NCI-H82 (cell line): ENCODE measurements at places on chromosomes 2 and 18.

DNA sequence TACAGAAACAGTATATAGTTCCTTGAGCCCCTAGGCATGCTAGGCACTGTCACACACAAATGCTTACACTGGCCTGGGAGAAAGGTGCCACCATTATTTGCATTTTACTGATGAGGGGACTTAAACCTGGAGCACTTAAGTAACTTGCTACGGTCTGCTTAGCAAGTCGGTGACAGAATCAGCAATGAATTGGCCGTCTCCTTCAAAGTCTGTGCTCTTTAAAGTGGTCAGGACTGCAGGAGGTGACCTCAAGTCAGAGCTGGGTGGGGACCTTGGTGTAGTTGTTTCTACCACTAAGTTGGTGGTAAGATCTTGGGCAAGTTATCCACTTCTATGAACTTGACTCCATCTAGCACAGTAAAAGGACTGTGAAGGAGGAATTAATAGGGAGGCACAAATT lies 34.8 kb downstream of the PTPRM start:
- no peak for DNase-seq

- DNase-seq: no peak
Observed at GRCh38 chr18:63299837-63300745, 19.5 kb downstream of the BCL2 start.

- DNase-seq: peak; percentile 94
Observed at GRCh38 chr2:191478799-191479679, 198.9 kb upstream of the NABP1 start.

- no peak for DNase-seq
Observed at GRCh38 chr2:230875347-230876315, 10.9 kb downstream of the ITM2C start.

- no peak for DNase-seq
Observed at GRCh38 chr2:179692043-179692442, 169.4 kb downstream of the ZNF385B start.

GRCh38 chr18:38198526-38198925 lies 632.9 kb upstream of the CELF4 start:
- no peak for DNase-seq

- peak; percentile 77 for DNase-seq
Observed at GRCh38 chr2:102241616-102242305, 54.9 kb downstream of the IL1RL2 start.

GRCh38 chr2:105099153-105099552 lies 61.3 kb downstream of the MRPS9 start:
- no peak for DNase-seq

DNA sequence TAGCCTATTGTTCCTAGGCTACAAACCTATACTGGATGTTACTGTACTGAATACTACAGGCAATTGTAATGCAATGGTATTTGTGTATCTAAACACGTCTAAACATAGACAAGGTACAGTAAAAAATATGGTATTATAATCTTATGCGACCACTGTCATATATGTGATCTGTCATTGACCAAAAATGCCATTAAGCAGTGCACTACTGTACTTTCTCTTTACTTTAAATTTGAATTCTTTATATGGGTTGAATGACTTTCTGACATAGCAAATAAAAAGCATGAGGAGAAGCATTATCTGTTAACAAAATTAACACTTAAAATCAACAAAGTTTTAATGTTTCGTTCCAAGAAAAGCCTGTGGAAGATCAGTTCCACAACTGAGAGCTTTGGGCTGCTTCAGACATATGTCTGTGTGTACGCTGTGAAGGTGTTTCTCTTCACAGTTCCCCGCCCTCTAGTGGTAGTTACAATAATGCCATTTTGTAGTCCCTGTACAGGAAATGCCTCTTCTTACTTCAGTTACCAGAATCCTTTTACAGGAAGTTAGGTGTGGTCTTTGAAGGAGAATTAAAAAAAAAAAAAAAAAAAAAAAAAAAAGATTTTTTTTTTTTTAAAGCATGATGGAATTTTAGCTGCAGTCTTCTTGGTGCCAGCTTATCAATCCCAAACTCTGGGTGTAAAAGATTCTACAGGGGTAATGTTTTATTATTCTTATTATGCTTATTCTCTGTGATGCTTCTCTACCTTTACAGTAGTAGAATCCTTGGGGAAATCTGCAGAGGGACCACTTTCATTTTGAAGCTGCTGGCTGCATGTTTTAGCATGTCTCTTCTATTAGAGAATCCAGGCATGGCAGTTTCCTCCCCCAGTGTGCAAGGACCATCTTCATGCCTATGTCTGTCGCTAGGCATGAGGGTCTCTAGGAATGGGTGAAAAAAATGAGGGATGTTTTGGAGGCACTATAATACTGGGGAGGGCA lies 54.5 kb downstream of the SCN2A start:
- peak; percentile 97 for DNase-seq

GRCh38 chr2:81355436-81355835 lies 1050.9 kb upstream of the LRRTM1 start:
- DNase-seq: no peak

DNA sequence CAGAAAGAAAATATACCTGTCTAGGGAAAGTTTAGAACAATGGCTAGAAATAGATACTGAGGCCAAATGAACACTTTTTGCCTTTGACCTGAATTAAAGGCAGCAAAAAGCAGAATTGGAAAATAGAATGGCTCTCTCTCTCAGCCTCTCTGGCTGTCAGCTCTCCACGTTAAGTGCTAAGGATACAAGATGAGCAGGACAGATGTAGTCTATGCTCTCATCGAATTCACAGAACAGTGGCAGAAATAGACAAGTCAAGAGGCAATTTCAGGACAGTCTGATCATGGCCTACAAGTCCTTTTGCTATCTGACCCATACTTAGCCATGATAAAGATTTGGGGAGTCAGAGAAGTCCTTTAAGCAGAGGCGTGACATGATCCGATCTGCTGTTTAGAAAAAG lies 120.2 kb upstream of the CREB1 start:
- peak; percentile 11 for DNase-seq

- DNase-seq: no peak
Observed at GRCh38 chr2:204842661-204843485, 297.6 kb downstream of the PARD3B start.

DNA sequence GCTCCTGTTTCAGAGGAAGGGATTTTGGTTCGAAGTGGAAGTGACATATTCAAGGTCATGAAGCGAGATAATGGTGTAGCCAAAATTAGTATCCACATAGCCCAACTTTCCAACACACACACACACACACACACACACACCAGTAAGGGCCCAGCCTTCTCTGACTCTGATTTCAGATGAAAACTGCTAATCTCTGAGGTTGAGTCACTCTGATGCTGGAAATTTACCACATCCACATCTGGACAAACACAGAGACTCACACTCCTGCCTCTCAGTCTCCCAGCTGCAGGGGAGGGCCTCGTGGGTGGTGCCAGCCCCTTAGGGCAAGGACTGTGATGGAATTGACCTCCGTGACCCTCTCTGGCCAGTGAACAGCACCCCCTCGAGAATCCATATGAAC lies 29.0 kb upstream of the SLC35F6 start:
- no peak for DNase-seq

- DNase-seq: no peak
Observed at GRCh38 chr18:68555879-68556301, 159.0 kb downstream of the TMX3 start.

DNA sequence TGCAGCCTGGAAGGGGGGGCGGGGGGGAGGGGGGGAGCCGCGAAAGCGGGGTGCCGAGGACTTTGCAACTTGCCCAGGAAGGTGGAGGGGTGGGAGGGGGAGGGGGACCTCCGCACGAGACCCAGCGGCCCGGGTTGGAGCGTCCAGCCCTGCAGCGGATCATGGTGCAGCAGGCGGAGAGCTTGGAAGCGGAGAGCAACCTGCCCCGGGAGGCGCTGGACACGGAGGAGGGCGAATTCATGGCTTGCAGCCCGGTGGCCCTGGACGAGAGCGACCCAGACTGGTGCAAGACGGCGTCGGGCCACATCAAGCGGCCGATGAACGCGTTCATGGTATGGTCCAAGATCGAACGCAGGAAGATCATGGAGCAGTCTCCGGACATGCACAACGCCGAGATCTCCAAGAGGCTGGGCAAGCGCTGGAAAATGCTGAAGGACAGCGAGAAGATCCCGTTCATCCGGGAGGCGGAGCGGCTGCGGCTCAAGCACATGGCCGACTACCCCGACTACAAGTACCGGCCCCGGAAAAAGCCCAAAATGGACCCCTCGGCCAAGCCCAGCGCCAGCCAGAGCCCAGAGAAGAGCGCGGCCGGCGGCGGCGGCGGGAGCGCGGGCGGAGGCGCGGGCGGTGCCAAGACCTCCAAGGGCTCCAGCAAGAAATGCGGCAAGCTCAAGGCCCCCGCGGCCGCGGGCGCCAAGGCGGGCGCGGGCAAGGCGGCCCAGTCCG lies 540 bp downstream of the SOX11 start:
- peak; percentile 77 for DNase-seq

- no peak for DNase-seq
Observed at GRCh38 chr2:49241991-49242390, 87.7 kb upstream of the FSHR start.

DNA sequence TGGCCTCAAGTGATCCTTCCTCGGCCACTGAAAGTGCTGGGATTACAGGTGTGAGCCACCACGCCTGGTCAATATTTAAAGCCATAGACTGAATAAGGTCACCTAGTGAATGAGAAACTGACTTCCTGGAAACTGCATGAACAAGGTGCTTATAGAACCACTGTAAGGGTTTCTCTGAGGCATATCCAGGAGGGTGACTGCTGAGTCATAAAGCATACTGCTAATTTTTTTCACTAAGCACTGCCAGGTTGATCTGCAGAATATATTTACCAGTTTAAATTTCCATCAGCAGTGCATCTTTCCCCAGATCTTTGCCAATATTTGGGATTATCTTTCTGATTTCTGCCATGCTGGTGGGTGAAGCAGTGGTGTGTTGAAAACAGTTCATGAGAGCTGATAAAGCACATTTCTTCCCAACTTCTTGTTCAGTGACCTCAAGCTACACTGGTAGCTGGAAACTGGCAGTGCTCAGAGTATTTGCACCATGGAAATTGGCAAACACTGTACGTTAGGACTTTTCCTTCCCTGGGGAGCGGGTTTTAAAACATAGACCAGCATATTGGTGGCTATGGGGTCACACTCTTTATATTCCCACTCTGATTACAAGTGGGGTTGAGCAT lies 4.2 kb upstream of the CLIP4 start:
- no peak for DNase-seq

GRCh38 chr2:233418761-233419546 lies 64.7 kb downstream of the DGKD start:
- DNase-seq: no peak

DNA sequence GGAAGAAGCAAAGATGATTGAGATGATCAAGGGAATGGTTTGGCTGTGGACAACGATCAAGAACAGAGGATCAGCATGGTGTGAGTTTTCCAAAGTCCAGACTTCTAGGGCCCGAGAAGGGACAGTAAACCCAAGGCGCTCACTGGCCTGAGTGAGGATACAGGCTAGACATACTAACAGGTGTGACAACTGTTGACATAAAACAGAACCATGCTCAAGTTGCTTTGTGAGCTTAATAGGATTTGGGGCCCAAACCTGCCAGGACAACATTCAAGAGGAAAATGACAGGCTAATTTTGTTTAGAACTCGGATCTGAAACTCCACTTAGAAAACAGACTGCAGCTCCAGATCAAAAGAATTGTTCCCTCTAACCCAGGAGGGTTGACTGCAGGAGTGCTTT lies 68.1 kb upstream of the ACKR3 start:
- DNase-seq: no peak

DNA sequence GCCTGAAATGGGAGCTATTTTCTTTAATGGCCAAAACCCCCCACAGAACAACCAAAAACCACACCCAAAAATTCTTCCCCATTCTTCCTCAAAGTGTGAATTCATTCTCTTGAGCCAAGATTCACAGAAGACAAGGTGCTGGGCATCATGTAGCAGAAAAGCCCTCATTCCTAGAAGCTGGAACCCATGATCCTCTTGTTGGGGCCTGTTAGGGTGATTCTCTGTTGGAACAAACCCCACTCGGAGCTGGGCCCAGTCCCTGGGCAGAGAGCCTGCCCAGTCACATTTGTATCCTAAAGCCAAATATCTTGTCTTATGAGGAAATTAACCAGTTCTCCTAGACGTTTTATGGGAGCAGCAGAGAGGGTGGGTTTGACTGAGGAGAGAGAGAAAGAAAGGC lies 22.8 kb upstream of the VPS4B start:
- DNase-seq: no peak

- no peak for DNase-seq
Observed at GRCh38 chr2:165757906-165758675, 36.0 kb downstream of the GALNT3 start.

DNA sequence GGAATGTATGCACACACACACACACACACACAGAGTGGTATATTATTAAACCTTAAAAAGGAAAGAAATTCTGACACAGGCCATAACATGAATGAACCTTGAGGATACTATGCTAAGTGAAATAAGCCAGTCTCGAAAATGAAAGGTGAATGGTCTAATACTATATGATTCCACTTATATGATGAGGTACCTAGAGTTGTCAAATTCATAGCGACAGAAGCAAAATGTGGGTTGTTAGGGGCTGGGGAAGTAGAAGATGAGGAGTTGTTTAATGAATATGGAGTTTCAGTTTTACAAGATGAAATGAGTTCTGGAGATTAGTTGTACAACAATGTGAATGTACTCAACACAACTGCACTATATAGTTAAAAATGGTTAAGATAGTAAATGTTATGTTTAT lies 118.1 kb downstream of the ABCA12 start:
- DNase-seq: no peak

DNA sequence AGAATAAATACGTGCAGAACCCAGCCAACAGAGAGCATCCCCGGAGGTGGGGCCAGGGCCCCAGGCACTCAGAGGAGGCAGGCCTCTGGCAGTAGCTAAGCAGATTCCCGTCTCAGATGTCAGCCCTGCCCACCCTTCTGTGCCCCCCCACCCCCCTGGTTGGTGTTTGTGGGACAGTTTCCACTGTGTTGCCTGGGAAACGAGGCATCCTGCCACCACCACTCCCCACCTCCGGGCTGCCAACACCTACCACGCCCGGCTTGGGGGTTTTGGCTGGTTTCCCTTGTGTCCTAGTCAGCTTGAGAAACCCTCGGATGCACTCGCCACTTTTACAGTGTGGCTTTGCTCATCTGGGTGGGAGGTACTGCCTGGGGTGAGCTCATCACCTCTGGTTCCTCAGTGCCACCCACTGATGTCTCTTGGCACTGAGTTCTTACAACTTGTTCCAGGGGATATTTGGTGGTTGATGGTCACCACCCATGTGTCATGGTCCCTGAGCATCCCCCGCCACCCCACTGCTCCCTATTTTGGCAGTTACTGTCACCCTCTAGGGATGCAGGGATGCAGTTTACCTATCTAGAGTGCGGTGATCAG lies 72.4 kb upstream of the YWHAQ start:
- DNase-seq: no peak
